ENCODE measurements at places on chromosomes 12 and 14.

DNA sequence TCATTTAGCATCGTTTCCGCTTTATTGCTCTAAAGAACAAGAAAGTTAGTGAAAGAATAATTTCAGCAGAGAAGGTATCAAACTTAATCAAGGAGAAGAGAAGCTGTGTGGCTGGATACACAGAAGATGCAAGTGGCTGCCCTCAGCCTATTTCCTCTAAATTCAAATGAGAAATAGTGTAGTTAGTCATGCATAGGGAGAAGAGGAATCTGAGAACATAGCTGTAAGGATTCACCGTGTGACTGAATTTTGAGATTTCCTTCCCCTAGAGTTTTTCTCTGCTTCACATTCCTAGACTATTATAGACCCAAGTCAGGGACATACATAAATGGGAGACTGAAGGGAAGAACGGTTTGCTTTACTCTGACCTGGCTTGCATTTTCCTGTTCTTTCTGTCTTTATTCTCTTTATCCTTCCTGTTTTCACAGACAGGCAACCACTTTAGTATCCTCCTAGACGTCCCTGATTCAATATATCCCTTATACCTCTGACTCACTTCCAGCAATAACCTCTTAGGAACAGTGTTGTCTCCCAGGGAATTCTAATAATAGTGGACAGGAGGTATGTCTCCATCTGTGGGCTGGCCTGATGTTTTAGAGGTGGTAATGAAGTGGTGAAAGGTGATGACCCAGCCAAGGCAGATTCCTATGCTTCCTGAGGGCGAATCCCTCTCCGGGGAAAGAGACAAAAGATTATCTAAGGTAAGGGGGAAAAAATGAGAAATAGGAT is 7.0 kb downstream of the RNASE10 start:
- DNase-seq = no peak

DNA sequence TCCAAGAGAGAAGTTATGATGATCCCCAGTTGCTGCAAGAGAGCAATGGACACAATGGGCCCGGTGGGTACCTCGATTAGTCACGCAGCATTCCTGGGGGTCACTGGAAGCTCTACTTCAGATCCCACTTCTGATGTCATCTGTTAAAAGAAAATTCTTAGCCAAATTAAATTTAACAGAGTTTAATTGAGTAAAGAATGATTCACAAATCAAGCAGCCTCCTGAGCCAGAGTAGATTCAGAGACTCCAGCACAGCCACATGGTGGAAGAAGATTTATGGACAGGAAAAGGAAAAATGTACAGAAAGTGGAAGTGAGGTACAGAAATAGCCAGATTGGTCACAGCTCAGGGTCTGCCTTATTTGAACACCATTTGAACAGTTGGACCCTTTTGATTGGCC is 107.5 kb downstream of the SPTSSA start:
- no peak for DNase-seq

DNA sequence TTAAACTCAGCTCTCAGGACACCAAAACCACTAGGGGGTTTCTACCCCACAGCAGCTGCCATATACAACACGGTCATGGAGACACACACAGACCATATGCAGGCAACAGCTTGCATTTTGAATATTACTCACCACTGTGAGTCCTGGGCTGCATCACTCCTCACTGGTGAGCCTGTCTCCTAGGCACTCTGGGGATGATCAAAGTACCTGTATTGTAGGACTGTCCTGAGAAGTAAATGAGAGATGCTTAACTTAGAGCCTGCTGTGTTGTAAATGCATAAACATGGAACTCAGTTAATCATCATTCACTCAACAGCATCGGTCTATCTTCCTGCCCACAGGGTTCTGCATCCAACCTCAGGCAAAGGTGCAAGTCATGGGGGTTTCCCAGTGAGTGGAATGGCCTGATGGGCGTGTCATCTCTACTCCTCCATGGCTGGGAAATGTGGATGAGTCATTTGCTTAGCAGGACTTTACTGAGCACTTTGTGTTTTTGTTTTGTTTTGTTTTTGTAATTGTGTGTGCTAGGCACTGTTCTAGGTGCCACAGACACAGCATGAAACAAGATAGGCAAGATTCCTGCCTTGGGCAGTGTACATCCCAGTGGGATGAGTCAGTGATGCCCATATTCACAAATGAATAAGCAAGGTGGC is 1141.2 kb upstream of the TMEM132C start:
- no peak for DNase-seq

DNA sequence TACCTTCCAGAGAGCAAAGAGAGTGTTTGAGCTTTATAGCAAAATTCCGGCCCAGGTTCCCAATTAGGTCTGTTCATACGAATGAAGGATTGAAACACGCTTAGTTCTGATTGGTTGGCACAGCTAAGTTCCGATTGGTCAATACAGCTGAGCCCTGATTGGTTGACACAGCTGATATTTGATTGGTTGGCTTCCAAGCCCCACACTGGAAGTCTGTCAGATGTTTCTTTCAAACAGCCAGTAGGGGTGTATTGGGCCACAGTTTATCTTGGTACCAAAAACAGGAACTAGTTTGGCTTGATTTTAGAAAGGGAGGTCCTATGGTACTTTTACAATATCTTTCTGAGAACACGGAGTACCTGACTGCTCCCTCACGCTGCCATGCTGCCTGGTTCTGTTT is 93.4 kb downstream of the CAND1 start:
- no peak for DNase-seq

DNA sequence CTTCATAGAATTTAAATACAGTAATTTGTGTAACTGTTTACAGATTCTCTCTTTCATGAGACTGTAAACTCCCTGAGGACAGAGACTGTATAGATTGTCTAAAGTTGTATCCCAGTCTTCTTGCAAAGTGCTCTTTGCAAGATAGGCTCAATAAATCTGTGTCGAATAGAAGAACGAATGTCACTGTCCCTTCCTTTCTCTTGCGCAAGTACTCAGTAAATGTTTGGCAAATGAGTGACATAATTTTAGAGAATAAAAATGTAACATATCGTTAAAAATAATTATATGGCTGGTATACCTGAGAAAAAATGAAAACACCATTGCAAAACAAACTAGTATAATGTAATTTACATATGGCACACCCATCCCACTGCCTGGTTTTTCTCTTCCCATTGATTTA is 1.9 kb upstream of the RALGAPA1 start:
- DNase-seq = no peak

DNA sequence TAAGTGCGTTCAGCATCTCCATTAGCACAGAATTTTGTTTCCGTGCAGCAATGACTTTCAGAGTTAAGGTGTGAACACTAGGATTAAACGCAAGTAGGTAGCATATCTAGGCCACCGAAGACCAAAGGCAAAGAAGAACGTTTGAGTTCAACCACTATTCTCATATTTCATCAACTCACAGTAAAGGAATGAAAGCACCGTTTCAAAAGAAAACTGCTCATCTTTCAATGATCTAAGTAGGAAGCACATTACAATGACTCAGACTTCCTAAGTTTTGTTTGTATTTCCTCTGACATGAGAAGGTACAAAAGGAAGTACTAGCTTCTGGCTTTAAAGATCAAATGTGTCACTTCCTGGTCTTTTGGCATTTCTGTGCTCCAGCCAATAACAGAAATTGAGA is 57.6 kb downstream of the ACADS start:
- no peak for DNase-seq

- DNase-seq = no peak
Observed at GRCh38 chr12:108131657-108132126, 2.6 kb downstream of the WSCD2 start.

DNA sequence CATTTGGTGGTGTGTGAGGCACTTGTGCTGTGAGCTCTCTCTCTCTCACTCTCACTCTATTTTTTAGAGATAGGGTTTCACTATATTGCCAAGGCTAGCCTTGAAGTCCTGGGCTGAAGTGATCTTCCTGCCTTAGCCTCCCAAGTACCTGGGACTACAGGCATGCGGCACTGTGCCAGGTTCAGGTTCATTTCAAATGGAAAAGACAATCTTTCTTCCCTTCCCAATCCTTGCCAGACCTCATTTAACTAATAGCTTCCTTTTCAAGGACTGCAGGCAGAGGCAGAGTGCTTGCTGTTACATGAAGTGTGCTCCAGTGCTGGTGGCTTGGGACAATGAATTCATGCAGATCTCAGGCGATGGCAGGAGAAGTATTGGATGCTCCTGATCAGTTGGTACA is 73.2 kb upstream of the BICD1 start:
- DNase-seq = no peak

DNA sequence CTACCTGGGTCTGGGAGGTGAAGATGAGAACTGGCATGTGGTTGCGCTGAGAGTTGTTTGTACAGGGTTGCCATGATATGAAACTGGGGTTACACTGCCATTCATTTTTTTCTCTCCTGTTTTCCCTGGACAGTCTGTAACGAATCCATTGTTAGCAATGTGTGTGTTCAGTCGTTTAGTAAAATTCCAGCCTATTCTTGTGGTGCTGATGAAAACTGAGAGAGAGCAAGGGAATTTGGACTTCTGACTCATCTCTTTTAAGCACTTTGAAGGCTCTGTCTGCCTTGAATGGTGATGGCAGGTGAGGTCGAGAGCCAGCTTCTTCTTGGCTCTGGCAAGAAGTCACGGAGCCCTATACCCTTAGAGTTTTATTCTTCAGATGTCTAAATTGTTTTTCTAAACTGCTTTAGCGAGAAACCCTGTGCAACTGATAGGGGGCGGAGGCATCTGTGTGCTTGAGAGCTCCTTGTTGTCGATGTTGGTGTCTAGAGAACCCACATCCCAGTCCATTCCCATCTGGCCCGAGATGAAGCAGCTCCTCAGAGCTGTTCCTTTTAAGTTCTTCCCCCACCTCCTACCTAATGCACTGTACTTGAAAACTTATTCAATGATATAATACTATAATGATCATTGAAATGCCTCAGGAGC is 204.4 kb downstream of the TMX1 start:
- DNase-seq = no peak

DNA sequence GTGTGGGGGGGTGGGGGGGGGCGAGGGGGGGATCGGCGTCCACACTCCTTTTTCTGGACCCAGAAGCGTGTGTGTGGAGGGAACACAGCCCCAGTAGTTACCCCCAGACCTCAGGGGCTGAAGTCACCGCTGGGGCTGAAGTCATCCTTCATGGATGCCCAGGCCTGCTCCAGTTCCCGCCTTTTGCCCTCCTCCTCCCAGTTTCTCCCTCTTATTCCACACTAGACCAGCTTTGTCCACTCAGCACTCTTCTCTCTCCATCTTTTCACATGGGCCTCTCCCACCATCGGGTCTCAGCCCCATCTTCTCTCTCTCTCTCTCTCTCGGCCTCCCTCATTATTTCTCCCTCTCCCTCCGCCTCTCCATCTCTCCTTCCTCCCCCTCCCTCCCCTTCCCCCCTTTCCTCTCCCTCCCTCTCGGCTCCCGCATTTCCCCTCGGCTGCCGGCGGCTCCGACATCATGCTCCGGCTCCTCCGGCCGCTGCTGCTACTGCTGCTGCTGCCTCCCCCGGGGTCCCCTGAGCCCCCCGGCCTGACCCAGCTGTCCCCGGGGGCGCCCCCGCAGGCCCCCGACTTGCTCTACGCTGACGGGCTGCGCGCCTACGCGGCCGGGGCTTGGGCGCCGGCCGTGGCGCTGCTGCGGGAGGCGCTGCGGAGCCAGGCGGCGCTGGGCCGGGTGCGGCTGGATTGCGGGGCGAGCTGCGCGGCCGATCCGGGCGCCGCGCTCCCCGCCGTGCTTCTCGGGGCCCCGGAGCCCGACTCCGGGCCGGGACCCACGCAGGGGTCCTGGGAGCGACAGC is at the start of gene P3H3:
TSS of gene P3H3 (plus strand) at position 426 of the 799 bp plus-strand sequence. CDS start at position 460, 34 bp downstream.
- DNase-seq = no peak

- DNase-seq = no peak
Observed at GRCh38 chr12:112370199-112370598, 12.0 kb downstream of the HECTD4 start.

DNA sequence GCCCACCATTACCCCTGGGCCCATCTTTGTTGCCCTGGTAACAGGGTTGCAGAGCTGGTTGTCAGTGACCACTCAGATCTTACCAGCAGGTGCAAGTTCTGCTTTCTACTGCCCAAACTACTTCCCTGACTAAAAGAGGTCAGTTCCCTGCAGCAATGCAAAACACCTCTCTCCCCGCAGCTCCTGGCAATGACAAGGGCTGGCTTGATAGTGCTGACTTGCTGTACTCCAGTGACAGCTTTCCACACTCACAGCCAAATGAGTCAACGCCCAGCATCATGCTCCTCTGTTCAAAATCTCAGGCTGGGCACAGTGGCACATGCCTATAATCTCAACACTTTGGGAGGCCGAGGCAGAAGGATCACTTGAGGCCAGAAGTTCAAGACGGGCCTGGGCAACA is 90.6 kb downstream of the CIT start:
- DNase-seq = no peak

All from activated CD8-positive, alpha-beta memory T cell treated with anti-CD3 and anti-CD28 coated beads for 48 hours (primary cell).